ENCODE measurements at places on chromosomes 5 and 9. TPM values are rescaled to one million over a fixed set of nuclear protein-coding genes. Genes with fewer than 3 reads are reported as not detected.

SLC6A7 gene
- not detected for total RNA-seq

SCGB3A2 gene
- total RNA-seq, result not detected

TENT4A gene
- total RNA-seq, result 2.8 TPM

PRR7 gene
- 50.5 TPM for total RNA-seq

NKD2 gene
- total RNA-seq, result 0.27 TPM

DNA sequence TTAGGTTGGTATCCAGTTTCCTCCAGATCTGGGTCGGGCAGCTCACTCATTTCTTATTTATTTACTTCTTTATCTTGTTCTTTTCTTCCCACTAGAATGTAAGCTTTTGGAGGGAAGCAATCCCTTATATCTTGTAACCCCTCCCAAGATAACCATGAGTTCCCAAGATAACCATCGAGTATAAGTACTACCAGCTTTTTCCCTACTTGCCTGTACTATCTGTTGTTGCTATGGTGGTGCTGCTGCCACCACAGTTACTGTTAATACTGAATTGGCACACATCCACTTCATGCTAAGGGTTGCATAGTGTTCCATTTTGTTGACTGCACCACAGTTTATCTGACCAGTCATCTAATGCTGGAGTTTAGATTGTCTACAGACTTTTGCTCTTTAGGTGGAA lies 19.9 kb downstream of the NUP214 start:
- no peak for DNase-seq

DNA sequence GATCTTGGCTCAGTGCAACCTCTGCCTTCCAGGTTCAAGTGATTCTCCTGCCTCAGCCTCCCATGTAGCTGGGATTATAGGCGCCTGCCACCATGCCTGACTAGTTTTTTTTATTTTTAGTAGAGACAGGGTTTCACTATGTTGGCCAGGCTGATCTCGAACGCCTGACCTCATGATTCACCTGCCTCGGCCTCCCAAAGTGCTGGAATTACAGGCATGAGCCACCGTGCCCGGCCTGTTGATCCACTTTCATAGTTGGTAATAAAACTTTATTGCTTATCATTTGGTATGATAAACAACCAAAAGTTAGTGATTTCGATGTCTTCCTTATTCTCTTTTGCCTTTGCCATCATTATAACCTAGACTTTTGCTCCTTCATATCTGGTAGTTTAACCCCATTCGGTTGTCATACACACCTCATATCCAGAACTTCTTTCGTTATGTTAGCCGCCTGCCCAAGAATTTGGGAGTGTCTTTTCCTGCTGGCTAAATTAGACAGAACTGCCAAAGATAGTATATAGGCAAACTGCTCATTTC lies 45.0 kb downstream of the UBE2R2 start:
- DNase-seq, result no peak

DNA sequence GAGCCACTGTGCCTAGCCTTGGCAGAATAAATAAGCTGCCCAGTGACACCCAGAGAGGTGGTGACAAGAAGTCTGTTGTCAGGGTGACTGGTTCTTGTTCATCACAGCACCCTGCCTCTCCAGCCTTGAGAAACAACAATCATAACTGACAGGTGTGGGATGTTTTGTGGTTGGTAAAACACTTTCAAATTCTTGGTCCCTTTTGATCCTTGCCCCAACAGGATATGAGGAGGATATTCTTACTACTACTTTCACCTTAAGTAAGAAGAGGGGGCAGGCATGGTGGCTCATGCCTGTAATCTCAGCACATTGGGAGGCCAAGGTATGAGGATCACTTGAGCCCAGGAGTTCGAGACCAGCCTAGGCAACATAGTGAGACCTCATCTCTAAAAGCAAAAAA lies 14.2 kb upstream of the FRRS1L start:
- no peak for DNase-seq

GRCh38 chr5:111223101-111223786 lies 940 bp upstream of the CAMK4 start:
- no peak for DNase-seq

- DNase-seq, result no peak
Observed at GRCh38 chr9:124349675-124350493, 65.4 kb downstream of the PSMB7 start.

DNA sequence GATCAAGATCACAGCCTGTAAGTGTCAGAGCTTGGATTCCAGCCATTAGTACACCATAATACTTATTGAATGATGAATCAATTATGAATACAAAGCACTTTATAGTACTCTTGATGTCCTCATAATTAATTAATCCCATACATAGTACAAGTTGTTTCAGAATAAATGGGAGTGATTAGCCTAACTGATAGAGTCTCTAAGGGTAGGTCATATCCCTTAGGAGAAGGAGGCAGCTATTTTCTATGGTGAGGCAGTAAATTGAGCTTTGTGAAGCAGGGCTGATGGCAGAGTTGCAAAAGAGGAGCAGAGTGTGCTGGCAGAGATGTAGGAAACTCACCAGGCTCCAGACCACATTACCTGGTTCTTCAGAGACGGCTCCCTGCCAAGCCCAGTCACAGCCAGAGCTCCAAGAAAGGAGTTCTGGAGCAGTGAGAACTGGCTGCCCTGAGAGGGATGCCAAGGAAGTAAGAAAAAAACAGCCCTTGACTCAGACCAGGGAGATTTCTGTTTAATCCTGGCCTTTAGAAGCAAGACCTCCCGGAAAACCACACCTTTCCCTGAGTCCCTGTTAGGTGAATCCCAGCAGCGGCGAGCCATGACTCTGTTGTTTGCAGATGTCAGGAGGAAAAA lies 112.9 kb downstream of the SH3TC2 start:
- DNase-seq, result no peak

Measured in Caki2 (cell line).